CD8-positive, alpha-beta T cell (primary cell): ENCODE measurements at places on chromosomes 3 and 15.
A peak's percentile ranks its signal among the peaks of the same experiment; 100 is the strongest.

- DNase-seq, result no peak
These were observed 260.2 kb downstream of the TIGIT start for GRCh38 chr3:114553949-114554593.

GRCh38 chr3:152386208-152386607 lies 117.5 kb downstream of the MBNL1 start:
- DNase-seq, result no peak

GRCh38 chr15:89167267-89168176 lies 53.9 kb downstream of the RLBP1 start:
- no peak for DNase-seq

DNA sequence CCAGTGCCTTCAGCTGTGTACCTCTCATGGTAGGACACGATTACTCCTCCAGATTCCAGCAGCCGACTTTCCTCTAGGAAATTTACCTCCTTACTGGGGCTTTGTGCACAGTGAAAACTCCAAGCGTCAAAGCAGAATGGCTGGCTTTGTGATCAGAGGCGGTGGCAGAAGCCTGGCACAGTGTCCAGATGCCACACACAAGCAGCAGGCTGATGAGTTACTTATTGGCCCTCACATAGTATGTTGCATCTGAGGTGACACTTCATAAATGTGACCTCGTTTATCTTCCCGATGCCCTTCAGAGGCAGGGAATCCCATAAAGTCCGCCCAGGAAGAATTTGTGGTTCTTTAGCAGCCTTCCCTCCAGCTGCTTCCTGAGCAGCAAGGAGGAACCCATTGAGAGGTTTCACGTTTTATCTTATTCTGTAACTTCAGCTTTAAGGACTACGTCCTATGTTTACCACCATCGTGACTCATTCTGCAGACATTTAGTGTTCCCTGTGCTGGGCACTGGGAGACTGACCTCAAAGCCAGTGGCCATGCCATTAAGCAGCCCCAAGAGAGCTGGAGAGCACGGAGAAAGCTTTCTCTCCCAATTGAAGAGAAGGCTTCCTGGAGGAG lies 107.1 kb upstream of the C15orf61 start:
- no peak for DNase-seq

GRCh38 chr3:57061556-57061955 lies 1.1 kb downstream of the SPATA12 start:
- DNase-seq, result no peak

DNA sequence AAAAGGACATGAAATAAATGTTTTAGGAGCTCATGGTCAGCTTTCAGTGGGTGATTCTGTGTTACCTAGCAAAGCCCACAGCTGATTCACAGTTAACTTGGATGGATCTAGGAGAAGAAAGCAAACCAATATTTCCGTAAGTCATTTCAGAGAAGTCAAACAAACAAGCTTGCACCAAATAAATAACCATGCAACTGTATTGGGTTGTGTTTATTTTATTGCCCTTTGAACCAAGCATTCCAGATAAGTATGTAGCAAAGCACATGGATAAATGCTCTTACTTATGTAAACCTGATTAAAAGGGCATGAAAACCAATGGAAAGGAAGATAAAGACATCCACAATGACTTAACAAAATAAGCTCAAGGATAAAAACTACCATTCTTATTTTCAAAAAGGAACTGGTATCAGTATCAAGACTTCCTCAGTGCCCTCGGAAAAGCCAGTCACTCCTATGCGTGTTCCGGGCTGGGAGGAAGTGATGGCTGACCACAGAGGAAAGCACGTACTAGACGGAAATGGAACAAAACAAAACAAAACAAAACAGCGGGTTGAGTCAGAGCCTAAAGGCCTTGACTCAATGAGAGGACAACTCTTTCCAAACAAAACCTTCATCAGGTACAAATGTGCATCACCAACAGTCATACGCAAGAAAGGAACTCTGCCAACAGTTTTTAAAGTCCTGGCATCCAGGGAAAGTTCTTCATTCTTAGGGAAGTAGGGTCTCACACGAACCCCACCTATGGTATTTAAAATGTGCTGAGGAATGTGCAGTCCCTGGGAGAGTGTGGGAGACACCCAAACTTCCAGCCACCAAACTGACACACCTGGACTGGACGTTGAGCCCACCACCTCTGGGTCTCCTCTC lies 103.3 kb downstream of the SNRK start:
- DNase-seq, result peak; percentile 89

DNA sequence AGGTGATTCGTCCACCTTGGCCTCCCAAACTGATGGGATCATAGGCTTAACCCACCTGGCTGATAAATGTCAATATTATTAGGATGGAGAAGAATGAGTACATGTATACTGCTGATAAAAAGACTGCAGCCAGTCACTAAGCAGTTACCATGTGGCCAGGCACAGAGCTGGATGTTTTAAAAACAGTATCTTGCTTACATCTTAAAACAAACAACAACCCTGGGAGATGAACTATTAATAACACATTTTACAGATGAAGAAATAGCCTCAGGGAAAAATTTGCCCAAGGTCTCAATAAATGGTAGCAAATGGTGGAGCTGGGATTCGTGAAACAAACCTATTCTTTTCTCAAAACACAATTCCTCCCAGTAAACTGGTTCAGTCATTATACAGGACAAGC lies 18.1 kb downstream of the IL17RD start:
- no peak for DNase-seq

- DNase-seq, result no peak
These were observed 400.4 kb downstream of the LPP start for GRCh38 chr3:188554404-188554803.

GRCh38 chr3:129587566-129588210 lies 18.8 kb downstream of the PLXND1 start:
- no peak for DNase-seq

- DNase-seq, result no peak
These were observed 160.9 kb downstream of the EDEM1 start for GRCh38 chr3:5348229-5348902.

DNA sequence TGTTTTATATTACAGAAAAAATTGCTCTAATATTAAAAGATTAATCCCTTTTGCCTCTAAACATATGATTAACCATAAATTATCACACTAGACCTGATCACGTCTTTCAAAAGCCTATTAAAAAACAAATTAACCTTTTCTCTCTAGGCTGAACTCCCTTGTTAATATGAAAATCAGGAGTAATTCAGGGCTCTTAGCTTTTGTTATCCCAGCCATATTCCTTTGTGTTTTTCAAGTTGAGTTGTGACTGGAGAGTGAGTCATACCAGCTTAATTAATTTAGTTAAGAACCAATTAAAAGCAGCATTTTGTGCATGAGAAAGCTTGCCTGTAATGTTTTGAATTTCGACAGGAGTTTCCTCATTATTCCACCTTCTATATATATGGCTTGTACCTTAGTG lies 385.8 kb downstream of the VGLL3 start:
- no peak for DNase-seq

DNA sequence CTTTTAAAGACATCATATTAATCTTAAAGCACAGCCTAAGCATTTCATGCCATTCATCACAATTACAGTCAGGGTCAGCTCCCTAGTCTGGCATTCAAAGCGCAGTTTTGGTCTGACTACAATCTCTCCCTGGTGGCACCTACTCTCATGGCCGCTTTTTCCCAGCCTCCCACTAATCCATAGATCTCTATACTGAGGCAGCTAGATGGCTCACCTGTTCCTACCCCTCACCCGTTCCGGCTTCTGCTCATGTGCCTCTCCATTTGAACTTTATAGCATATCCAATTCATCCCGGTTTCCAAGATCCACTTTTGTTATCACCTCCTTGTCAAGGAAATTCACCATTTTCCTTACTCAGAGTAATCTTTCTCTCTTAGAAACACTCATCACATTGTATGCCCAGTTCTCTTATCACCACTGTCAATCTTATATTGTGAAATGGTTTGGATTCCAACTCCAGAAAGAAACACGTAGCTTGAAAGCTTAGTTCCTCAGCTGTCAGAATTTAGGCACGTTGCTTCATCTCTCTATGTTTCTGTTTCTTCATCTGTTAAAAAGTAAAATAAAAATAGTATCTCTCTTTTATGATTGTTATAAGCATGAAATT lies 220.0 kb upstream of the UBE2E2 start:
- DNase-seq, result no peak

DNA sequence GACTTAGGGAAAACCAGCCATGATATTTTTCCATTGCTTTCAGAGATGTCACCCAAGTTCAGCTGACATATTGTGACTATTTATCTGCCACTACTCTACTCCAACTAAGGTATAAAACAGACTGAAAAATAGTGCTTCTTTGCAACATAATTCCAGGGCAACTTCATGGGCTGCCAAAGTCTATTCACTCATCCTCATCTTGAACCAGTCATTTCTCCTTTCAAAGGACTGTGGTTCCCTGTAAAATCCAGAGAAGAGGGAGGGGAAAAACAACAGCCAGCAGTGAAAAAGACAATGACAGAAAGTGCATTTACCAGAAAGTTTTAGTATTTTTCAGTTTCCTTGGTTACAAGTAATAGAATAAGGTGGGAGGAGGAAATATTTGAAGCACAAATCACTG lies 191.1 kb downstream of the EFHB start:
- DNase-seq, result no peak

DNA sequence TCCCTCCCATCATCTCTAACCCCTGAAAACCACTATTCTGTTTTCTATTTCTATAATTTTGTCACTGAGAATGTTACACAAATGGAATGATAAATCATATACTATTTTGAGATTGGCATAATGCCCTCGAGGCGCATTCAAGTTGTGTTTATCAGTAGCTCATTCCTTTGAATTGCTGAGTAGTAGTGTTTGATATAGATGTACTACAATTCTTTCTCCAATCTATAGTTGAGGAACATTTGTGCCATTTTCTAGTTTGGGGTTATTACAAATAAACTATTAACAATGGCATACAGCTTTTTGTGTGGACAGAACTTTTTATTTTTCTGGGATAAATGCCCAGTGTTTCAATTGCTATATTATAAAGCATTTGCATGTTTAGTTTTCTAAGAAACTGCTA lies 86.0 kb downstream of the CCR1 start:
- no peak for DNase-seq

- DNase-seq, result no peak
These were observed 435 bp downstream of the ALDH1L1 start for GRCh38 chr3:126179825-126180476.

GRCh38 chr3:35932995-35933394 lies 293.7 kb downstream of the ARPP21 start:
- no peak for DNase-seq

- DNase-seq, result no peak
These were observed 116.1 kb downstream of the KCNH8 start for GRCh38 chr3:19264424-19264823.

- DNase-seq, result no peak
These were observed 40.5 kb downstream of the KLF13 start for GRCh38 chr15:31367021-31367729.

GRCh38 chr15:68433551-68433950 lies 1.6 kb upstream of the ITGA11 start:
- no peak for DNase-seq

DNA sequence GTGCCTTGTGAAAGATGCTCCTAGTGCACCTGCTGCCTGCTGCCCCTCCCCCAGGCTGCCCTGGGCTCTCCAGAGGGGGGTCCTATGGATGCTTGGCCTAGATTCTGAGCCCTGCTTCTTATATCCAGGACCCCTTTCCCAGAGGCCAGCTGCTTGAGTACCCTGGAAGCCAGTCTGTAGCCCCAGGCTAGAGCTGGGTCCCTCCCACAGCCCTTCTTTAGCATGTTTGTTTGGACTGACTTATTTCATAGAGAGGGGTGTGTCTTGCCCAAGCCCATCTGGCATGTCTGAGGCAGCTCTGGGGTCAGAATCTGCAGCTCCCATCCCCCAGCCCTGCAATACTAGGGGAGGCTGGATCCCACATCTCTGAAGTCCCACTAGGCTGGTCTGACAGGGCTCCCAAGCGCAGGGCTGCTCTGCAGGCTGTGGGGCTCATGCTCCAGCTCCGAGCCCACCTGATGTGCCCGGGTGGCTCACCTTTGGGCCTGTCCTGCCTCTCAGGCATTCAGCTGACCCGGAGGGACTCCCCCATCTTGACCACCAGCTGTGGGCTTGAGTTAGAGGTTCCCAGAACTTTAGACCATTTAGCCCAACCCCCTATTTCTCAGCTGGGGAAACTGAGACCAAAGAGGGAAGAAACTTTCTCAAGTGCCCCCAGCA lies 3.1 kb downstream of the CHRNB4 start:
- DNase-seq, result no peak

GRCh38 chr3:139288266-139288821 lies 55.5 kb upstream of the MRPS22 start:
- DNase-seq, result no peak

DNA sequence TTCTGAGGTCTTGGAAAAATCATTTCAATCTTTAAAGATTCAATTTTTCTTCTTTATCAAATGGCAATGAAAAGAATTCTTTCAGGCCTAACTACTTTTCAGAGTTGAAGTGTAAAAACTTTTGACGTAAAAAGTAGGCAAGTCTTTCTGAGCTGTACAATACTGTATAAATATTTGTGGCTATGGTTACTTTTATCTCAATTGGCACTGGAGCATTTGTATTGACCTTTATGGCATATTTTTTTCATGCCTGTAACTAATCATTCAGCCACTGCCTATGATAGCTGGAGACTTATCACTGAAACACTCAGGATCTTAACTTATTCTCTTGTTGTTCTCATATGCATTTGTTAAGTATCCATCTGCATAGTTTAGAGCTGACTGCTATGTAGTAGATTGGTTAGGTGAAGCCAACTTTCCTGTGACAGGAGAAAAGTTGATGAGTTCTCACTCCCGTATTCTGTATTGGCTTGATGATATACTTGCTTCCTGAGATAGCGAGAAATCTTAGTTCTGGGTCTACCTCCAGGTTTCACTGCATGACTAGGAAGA lies 290.4 kb upstream of the TBL1XR1 start:
- DNase-seq, result no peak

GRCh38 chr3:188841906-188842305 lies 329.9 kb upstream of the TPRG1 start:
- DNase-seq, result no peak

DNA sequence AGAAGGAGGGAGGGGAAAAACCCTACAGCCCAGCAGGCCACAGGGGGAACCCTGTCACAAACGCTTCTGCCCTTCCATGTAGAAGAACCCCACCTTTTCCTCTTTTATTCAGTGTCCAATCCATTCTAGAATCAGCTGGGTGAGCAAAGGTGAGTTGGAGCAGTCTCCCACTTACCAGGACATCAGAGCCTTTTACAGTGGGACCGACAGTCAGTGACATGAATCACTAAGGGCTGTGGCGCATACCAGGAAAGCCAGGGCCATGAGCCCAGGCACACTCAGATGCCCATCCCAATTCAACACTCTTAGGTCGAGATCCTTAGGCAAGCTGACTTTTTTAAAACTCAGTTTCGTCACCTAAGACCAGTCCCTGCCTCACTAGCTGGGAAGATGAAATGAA lies 146.1 kb downstream of the AQP9 start:
- DNase-seq, result no peak

DNA sequence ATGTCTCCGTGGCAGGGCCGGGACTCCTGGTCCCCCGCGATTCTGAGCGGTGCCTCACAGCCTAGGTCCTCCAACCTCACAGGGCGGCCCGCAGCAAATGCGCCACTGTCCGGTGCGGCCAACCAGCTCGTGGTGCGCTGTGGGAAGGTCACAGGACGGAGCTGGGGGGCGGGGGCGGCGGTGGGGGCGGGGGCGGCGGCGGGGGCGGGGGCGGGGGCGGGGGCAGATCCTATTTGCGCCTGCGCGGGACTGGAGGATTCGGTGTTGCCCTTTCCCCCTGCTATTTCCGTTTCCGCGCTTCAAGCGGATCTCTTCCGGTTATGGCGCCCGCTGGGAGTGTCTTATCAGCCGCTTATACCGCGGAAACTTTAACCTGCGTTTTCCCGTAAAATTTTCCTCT lies 106.7 kb upstream of the SNRPN start:
- peak; percentile 17 for DNase-seq
